Lower leg skin (tissue), 4 donors: ENCODE measurements at places on chromosomes 12 and 14. TPM values are rescaled to one million over a fixed set of nuclear protein-coding genes. Genes with fewer than 3 reads are reported as not detected.
A peak's percentile ranks its signal among the peaks of the same experiment; 100 is the strongest.

DNA sequence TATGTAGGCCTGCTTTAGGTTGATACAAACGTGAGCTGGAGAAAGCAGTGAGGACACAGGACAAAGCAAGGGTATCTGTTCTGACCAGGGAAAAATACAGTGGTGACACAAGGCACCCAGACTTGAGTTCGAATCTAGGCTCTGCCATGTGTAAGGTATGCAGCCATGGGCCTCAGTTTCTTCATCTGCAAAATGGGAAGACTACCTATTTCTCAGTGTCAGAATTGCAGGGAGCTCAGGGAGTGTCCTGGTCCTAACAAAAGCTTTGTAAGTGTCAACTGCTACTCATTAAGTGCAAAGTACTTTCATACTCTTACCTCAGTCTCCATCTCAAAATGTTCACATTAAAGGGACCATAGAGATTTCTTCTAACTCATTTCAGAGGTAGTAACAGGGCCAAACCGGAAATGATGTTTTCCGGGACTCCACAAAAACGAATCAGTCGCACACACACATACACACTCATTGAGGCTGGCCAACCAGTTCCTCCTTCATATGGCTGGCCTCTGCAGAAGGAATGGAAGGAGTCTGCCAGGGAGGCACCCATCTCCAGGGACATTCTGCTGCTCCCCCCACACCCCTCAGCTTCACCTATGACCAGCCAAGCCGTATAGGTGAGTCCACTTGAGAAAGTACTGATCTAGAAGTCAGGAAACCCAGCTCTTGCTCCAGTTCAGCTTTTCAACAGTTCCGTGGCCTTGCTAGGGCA, 7.8 kb downstream of the CTDSP2 start:
- DNase-seq = no peak

DNA sequence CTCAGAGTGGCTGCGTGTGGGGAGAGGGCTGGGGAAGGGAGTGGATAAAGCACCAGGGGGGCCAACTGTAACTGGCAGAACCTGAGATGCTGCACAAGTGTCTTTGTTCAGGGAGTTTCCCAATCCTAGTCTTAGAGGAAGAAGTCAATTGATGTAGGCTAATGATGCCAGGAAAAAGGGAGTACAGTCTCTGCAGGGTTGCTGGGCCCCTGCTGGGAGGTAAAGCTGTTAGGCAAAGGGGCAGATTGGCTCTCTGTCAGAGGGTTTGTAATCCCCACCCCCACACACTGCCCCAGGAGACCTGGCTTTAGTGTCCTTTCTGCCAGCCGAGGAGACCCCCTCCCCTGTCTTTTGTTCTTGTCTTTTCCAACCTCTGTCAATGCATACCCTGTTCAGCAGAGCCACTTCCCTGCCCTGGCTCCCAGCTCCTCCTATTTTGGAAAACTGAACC, 178.4 kb downstream of the KCNA5 start:
- DNase-seq = no peak

GRCh38 chr12:105409801-105410471, 79.4 kb downstream of the C12orf75 start:
- DNase-seq = peak; percentile 87

Gene SLC6A15
- 3.0 TPM for total RNA-seq

DNA sequence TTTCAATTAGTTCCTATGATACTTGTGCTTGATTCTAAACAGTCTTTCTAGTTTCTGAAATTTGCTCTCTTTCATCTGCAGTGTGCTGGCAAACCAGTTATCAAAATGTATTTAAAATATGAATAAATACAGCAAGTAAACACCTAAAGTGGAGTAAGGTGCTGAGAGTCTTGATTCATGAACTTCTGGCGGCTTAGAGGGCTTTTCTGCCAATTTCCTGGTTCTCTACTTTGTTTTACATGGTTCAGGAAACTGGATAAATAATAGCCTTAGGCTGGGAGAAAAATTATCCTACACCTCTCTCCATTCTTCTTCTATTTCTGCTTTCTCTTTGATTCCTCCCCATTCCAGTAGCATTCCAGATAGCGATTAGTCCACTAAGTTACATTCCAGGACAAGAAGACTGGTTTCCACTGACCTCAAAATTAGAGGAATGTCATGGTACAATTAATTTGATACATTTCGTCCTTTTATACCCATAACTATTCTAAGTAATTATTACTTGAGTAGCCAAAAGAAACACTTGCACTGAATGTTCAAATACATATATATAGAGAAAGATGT, 14.9 kb downstream of the ATP2B1 start:
- no peak for DNase-seq

- no peak for DNase-seq
These were observed 95.2 kb downstream of the PLEKHA5 start for GRCh38 chr12:19224746-19225145.

- DNase-seq = no peak
These were observed 163.7 kb downstream of the IPO8 start for GRCh38 chr12:30531731-30532678.

- no peak for DNase-seq
These were observed 930.6 kb upstream of the FBXO33 start for GRCh38 chr14:40362856-40363255.

DNA sequence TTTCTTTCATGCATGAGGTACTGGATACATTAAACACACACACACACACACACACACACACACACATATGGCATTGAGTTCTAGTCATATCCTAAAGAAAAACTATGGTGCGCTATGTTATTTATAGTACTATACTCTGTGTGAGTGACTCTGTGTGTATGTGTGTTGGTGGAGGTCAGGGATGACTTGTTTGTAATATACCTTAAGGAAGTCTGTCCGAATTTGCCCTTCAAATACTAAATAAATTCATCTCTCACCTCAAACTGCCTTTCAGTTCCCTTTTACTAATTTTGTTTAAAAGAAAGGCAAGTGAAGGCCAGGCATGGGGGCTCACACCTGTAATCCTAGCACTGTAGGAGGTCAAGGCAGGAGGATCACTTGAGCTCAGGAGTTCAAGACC, 2.1 kb upstream of the AKAP5 start:
- no peak for DNase-seq

Gene FOXG1
- not detected for total RNA-seq

DNA sequence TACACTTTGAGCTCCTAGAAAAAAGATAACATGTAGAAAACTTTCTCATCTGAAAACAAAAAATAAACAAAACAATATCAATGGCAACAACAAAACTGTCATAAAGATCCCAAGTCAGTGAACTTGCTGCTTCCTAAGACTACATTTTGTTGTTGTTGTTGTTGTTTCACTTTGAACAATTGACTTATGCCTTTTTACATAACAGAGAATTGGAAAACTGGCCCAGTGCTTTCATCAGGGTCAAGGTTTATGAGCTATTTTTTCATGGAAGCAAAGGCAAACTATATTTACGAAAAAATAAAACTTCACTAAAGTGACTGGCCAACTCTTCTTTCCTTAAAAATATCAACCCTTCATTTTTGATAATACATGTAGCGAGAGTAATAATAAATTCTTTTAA, 6.3 kb downstream of the DCN start:
- no peak for DNase-seq

Gene TUBA1A
- 84.3 TPM for total RNA-seq

GRCh38 chr12:58811346-58811745, 109.0 kb downstream of the LRIG3 start:
- DNase-seq = no peak

- no peak for DNase-seq
These were observed 71.5 kb downstream of the PPP2R5C start for GRCh38 chr14:101833045-101833444.

DNA sequence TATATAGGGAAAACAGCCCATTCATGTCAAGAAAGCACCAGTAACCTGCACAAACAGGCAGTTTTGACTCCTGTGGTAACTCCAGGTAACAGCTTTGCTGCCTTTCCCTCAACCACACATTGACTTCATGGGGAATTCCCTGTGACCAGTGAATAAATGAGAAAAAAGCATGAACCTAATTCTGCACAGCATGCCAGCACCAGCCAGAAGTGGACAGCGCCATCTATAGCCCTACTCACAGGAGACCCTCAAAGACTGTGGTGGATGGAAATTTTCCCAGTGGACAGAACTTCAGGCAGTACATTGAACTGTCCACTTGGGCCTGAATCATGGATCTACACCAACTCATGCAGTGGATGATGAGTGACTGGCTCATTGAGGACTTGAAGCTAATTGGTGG, 152.1 kb downstream of the SLC8A3 start:
- DNase-seq = no peak

Gene SOX5
- total RNA-seq = 36.0 TPM

- no peak for DNase-seq
These were observed 11.3 kb upstream of the KCNH3 start for GRCh38 chr12:49527361-49528130.

Gene CLEC9A
- not detected for total RNA-seq

- no peak for DNase-seq
These were observed 1.8 kb downstream of the PLBD2 start for GRCh38 chr12:113359939-113360748.

DNA sequence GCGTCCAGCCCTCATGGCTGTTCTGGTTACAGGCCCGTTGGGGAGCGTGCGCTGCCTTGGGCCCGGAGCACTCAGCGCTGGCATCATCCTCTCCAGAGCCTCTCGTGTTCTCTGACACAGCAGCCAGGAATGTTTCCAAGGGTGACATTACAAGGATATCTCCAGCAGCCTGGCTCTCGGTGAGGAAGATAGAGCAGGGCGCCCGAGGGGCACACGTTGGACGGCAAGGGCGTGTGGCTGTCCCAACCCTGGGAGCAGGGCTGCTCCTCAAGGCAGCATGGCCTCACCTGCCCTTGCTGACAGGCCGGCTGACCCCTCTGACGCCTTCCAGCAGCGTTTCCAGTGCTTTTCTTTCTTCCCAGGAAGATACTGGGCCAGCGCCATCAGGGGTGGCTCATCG, 14.4 kb downstream of the LRCOL1 start:
- DNase-seq = no peak

- DNase-seq = no peak
These were observed 212.5 kb downstream of the CRADD start for GRCh38 chr12:93889516-93890212.

DNA sequence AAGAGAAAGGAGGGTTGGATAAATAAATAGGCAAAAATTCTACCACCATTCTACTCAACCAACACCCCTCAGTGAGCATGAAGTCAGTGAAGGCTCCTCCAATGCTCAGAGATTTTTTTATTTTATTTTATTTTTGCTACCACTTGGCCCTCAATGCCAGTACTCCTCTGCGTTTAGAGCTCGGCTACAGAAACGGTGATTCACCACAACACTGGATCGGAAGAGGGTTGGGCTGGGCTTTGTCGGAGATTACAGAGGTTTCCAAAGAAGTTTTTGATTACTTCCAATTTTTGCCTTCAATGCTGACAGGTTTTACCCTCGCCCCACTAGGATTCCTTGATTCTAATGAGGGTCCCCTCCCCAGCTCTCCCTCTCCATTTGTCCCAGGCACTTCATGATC, 1027.2 kb upstream of the TMEM132C start:
- no peak for DNase-seq

Gene ADAM21
- total RNA-seq = not detected

GRCh38 chr12:124881123-124881522, 17.5 kb upstream of the SCARB1 start:
- no peak for DNase-seq

- no peak for DNase-seq
These were observed 48.2 kb downstream of the VEZT start for GRCh38 chr12:95265765-95266164.

DNA sequence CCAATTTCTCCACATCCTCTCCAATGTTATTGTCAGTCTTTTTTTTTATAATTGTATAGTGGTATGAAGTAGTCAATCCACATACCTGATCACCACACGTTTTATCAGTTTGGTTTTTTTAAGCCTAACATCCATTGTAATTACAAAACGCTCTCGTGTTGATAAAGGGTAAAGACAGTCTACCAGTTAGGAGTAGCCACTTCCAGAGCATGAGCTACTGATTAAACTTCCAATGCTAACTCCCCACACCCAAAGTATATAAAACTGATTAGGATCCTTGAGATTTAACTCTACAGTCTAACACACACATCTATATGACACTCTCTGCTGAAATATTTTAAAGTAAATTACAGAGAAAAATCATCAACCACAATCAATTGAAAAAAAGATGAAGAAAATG, 20.7 kb downstream of the CPNE8 start:
- DNase-seq = no peak

GRCh38 chr12:58794859-58795258, 125.4 kb downstream of the LRIG3 start:
- no peak for DNase-seq
